ENCODE measurements at places on chromosomes 6 and 20. TPM values are rescaled to one million over a fixed set of nuclear protein-coding genes. Genes with fewer than 3 reads are reported as not detected.

GRCh38 chr6:73389854-73390253, 4.8 kb upstream of the DDX43 start:
- H3K27me3 ChIP-seq: no peaks in the 10 kb centered on the region
- no peak for DNase-seq
- no peaks in the 10 kb centered on the region for H3K36me3 ChIP-seq

- no peak overlapping the region for H3K4me3 ChIP-seq
- H3K27me3 ChIP-seq: no peaks in the 10 kb centered on the region
- H3K27ac ChIP-seq: no peak overlapping the region
- no peaks in the 10 kb centered on the region for H3K36me3 ChIP-seq
- DNase-seq: no peak
Observed at GRCh38 chr6:18527836-18528743, 140.9 kb downstream of the RNF144B start.

- no peak overlapping the region for H3K4me3 ChIP-seq
- H3K27me3 ChIP-seq: no peaks in the 10 kb centered on the region
- no peaks in the 10 kb centered on the region for H3K4me1 ChIP-seq
Observed at GRCh38 chr6:49479308-49479970, 16.3 kb downstream of the CENPQ start.

Gene DNAH8
- total RNA-seq: 0.09 TPM

- no peak overlapping the region for H3K4me3 ChIP-seq
- DNase-seq: no peak
- H3K27me3 ChIP-seq: no peaks in the 10 kb centered on the region
- H3K36me3 ChIP-seq: no peaks in the 10 kb centered on the region
Observed at GRCh38 chr6:80480421-80481157, 374.1 kb downstream of the BCKDHB start.

DNA sequence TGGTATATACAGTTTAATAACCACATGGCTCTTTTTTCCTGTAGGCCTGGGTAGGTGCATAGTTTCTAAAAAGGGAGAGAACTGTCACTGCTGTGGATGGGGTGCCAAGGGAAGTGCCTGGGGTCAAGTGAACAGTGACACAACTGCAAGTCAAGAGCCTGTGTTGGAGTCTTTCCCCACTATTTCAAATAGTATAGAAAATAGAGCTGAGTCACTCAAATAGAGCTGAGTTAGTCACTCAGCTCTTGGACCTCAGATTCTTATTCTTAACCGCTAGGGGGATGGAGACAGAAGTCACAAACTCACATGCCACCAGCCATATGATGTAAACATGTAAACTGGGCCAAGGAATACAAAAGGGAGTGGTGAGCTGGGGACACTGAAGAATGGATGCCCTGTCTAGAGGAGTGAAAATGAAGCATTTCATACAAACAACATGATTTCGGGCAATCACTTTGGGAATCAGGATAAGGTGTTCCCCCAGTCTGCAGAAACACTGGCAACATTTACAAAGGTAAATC, 2.1 kb downstream of the NQO2 start:
- H3K27ac ChIP-seq: no peak overlapping the region
- peak; percentile 56 for DNase-seq
- H3K27me3 ChIP-seq: no peaks in the 10 kb centered on the region
- peaks cover 23% of the 10 kb centered on the region for H3K4me1 ChIP-seq
- H3K36me3 ChIP-seq: peaks cover 13% of the 10 kb centered on the region

DNA sequence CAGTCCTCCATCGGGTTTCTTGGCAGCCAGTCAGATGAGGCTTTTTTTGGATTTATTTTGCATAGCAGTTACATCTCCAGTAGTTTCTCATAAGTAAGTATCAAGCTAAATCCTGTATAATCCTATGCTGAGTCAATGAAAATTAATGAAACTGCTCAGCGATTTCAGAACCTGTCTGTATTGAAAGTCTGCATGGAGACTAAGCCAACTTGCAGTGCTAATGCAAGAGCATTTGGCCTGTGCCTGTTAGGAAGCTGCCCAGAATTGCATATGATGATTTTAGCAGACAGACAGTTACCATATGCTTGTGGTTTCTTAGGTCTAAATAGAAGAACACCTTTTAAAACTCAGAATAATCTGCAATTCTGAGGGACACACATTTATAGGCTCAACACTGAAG, 25.2 kb upstream of the LRRN4 start:
- H3K4me1 ChIP-seq: no peaks in the 10 kb centered on the region
- no peak overlapping the region for H3K27ac ChIP-seq
- H3K27me3 ChIP-seq: no peaks in the 10 kb centered on the region
- no peaks in the 10 kb centered on the region for H3K36me3 ChIP-seq
- no peak overlapping the region for H3K4me3 ChIP-seq
- DNase-seq: no peak

DNA sequence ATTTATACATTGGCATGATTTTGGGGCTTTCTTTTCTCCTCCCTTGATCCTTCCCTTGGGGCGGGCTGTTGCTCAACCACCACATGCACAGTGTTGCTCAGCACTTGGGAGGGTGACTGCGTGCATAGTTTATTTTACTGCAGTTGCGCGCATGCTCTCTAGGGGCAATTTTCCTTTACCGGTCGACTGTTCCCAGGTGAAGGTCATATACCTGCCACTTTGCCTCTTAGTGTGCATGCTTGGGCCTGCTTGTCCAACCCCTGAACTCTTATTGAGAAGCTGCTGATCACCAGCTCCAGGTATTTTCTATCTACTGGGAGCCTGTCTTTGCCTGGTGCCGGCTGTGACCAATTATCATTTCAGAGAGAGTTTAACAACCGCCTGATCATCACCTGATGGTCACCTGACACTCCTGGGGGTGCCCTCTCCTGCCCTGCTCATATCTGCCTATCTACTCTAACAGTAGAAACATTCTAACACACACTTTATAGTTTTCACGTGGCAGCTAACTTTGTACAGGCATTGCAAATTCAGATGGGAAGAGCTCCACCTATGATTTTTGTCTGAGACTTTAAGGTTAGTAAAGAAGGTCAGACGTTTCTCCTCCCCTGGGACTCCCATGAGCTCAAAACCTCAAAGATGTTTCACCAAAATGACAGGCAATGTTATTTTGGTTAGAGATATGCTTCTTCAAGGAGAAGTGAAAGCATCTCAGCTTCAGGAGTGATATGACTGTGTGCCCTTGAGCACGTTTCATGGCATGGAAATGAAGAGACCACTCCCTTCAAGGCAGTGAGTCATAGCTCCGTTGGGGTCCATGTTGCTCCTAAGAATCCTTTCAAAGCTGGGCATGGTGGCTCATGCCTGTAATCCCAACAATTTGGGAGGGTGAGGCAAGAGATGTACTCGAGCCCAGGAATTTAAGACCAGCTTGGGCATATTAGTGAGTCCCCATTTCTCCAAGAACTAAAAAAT, 227.5 kb upstream of the MYLIP start:
- no peaks in the 10 kb centered on the region for H3K4me1 ChIP-seq
- no peaks in the 10 kb centered on the region for H3K27me3 ChIP-seq
- no peak overlapping the region for H3K27ac ChIP-seq
- DNase-seq: no peak

GRCh38 chr6:35216412-35216732, 2.6 kb downstream of the SCUBE3 start:
- no peaks in the 10 kb centered on the region for H3K36me3 ChIP-seq
- H3K27me3 ChIP-seq: peaks cover 17% of the 10 kb centered on the region
- no peak overlapping the region for H3K27ac ChIP-seq
- no peak overlapping the region for H3K4me3 ChIP-seq
- H3K4me1 ChIP-seq: peaks cover 8% of the 10 kb centered on the region

- H3K27ac ChIP-seq: no peak overlapping the region
- no peaks in the 10 kb centered on the region for H3K27me3 ChIP-seq
- no peak overlapping the region for H3K4me3 ChIP-seq
- no peaks in the 10 kb centered on the region for H3K4me1 ChIP-seq
- no peaks in the 10 kb centered on the region for H3K36me3 ChIP-seq
Observed at GRCh38 chr6:119834418-119834817, 484.9 kb upstream of the MAN1A1 start.

Gene WFDC9
- not detected for total RNA-seq

- H3K4me1 ChIP-seq: no peaks in the 10 kb centered on the region
- H3K36me3 ChIP-seq: no peaks in the 10 kb centered on the region
- H3K27ac ChIP-seq: no peak overlapping the region
Observed at GRCh38 chr6:56938649-56939191, 16.2 kb upstream of the BEND6 start.

GRCh38 chr6:150202934-150203333, 60.1 kb downstream of the PPP1R14C start:
- no peak for DNase-seq
- H3K27me3 ChIP-seq: no peaks in the 10 kb centered on the region
- H3K4me1 ChIP-seq: no peaks in the 10 kb centered on the region

DNA sequence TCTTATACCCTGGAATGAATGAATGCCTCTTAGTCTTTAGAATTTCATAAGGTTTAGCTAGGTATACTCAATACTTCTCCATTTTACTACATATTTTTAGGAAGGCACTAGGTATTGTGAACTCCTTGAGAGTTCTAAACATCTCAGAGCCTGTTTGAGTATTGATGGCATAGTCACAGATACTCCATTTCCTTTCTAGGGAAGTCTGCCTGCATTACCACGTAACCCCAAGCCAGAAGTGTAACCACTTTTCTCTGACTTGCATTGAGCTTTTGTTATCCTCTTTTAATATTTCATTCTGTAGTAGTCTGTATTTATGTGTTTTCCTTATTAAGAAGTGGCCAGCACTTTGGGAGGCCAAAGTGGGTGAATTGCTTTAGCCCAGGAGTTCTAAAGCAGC, 12.2 kb downstream of the TOP1 start:
- no peak overlapping the region for H3K4me3 ChIP-seq
- no peak overlapping the region for H3K27ac ChIP-seq
- DNase-seq: no peak
- no peaks in the 10 kb centered on the region for H3K36me3 ChIP-seq
